ENCODE measurements at places on chromosomes 7 and 10.

GRCh38 chr10:5655121-5655520, 11.3 kb downstream of the ASB13 start:
- no peak for DNase-seq

GRCh38 chr10:115003396-115003795, 65.4 kb downstream of the TRUB1 start:
- DNase-seq, result no peak

DNA sequence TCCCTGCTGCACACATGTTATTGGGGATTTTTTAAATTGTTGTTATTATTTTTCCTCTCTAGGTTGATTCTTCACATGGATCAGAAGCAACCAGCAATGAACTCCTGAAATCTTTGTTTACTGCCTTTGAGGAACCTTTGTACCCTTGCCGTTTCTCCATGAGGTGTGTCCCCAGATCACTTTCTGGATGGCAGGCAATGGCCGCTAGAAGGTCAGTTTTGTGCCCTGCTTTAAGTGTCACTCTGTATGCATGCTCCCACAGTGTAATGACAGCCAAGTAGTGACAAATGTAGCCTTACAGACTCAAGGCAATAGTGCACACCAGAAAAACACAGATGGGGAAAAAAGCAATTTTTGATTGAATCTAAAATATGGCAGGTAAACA, 47.7 kb upstream of the NRP1 start:
- no peak for DNase-seq

DNA sequence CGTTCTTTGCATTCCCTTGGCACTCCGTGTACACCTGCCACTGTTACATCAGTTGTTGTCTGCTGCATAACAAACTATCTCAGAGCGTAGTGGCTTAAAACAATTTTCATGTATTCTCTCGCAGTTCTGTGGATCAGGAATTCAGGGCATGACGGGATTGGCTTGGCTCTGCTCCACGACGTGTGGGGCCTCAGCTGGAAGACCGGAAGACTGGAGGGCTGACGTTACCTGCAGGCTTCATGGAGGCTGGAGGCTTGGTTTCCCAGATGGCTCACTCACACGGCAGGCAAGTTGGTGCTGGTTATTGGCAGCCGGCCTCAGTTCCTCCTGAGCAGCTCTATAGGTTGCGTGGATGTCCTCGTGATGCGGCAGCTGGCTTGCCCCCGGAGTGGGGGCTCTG, 25.5 kb downstream of the NYAP1 start:
- no peak for DNase-seq

DNA sequence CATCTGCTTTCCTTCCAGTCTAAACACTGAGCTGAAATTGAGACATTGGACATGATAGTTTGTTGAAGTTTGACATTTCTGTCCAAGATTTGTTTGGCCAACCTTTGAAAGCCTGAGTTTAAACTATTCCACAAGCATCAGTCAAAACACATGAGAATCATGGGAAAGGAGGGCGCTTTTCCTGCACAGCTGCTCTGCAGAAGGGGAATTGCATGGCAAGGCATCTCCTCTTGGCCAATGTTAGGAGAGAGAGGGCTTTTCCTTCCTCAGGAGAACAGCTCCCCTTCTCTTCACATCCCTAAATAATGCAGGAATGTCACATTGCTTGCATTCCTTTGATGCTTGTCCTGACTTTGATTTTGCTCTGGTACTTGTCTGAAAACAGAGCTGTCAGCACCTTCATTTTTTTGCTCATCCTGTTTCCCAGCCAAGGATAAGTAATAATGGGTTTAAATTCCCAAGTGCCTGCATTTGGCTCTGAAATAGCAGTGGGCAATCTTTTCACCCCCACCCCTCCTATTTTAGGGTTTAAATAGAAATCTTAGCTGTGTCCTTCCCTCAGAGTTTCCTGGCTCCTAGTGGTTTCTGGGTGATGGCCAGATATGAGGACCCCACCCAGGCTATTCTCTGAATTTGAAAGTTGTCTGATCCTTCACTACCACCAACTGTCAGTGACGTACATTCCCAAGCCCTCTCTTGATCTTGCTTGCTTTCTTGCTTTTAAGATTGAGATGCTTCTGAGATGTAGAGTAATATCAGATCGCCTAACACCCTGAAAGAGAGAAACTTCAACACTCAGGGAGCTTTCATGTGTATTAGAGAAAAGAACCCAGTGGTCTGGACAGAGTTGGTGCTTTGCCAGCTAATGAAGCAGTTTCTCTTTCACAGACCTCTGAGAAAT, 75.2 kb upstream of the NPVF start:
- DNase-seq, result no peak

DNA sequence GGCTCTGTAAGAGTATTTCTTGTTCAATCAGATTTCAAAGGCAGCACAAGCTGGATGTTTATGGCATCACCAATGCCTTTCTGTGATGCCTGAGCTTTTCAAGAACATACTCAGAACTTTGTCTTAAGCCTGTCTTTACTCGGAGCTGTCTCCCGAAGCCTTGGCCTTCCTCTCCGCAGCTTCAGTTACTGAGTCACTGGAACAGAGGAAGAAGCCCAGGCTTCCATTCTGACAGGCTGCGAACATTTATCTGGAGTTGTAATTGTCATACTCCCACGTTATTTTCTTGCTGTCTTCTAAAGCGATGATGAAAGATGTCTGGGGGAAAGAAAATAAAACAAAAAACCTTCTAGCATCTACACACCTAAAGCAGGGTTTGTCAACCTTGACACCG, 43.9 kb downstream of the GRK5 start:
- DNase-seq, result no peak

- DNase-seq, result no peak
Measured at GRCh38 chr10:67794909-67795460, 43.0 kb downstream of the DNAJC12 start.

GRCh38 chr7:158291998-158292397, 295.6 kb downstream of the PTPRN2 start:
- DNase-seq, result no peak

GRCh38 chr10:6995831-6996230, 415.0 kb downstream of the SFMBT2 start:
- DNase-seq, result no peak

DNA sequence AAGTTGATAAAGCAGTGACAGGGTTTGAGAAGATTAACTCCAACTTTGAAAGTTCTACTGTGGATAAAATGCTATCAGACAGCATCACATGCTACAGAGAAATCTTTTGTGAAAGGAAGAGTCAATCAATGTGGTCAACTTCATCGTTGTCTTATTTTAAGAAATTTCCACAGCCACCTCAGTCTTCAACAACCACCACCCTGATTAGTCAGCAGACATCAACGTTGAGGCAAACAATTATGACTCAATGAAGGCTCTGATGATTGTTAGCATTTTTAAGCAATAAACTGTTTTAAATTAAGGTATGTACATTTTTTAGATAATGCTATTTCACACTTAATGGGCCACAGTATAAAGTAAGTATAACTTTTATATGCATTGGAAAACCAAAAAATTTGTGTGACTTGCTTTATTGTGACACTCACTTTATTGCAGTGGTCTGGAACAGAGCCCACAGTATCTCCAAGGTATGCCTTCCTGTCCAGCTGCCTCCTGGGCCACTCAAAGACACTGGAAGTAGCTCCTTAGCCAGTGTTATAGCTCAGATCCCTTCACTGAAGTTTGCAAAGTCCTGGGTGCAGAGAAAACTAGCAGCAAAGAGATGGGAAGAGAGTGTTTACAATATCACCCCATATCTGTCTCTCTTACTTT, 293.1 kb downstream of the ARHGAP12 start:
- no peak for DNase-seq

DNA sequence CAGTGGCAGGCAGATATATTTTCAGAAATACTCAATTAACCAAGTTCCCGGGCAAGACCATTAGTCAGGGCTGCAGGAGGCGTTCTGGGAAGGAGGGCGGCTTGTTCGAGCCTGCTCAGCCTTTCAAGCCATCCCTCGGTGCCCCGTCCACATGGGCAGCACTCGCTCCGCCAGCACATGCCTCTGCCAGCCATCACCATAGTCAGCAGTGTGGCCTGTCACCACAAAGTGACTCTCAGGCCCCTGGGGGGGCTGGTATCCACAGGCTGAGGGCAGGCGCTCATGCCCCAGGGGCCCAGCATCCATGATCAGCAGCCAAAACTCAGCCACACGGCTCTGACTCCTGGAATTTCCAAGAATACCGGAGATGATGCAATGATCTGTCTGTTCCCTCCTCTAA, 81.9 kb downstream of the CHST15 start:
- DNase-seq, result no peak

GRCh38 chr7:106795877-106796231, 69.2 kb upstream of the PIK3CG start:
- no peak for DNase-seq

- DNase-seq, result no peak
Measured at GRCh38 chr10:48657416-48657815, 27.3 kb upstream of the WDFY4 start.

- DNase-seq, result no peak
Measured at GRCh38 chr10:14635043-14635710, 139.5 kb downstream of the FAM107B start.
